ENCODE measurements at places on chromosomes 4 and X.

DNA sequence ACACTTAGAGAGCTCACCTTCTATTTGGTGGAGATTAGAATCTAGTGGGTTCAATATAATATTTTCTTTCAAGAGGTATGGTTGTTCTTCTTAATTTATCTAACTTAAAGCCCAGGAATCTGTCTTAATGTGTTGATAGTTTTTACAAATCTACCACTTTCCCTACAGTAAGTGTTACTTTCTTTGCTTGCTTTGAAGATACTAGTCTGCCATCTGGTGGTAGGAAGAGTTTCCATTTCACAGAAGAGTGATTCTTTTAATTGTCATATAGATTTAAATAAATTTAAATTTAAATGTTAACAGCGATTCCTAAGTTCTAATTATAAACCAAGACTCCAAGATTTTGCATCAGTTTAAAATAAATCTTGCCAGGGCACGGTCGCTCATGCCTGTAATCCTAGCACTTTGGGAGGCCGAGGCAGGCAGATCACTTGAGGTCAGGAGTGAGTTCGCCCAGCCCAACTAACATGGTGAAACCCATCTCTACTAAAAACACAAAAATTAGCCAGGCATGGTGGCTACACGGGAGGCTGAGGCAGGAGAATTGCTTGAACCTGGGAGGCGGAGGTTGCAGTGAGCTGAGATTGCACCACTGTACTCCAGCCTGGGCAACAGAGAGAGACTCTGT, 43.5 kb downstream of the NUDT9 start:
- no peak for DNase-seq

DNA sequence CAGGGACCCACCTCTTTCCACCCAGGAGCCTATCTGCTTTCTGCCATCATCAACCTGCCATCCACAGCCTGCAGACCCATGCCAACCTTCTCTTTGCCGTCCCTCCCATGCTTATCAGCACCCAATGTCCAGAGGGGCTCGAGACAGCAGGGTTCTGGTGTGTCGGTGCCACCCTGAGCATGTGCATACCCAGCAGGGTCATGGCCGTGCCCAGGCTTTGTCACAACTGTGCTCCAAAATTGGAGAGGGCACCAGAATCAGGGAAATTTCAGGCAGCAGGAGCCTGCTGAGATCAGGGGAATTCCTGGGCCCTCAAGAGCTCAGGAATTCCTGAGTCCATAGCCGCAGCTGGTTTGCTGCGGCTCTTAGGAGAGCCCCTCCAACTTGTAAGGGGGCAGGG, 330.6 kb downstream of the CCSER1 start:
- no peak for DNase-seq

- no peak for DNase-seq
Measured at GRCh38 chr4:62914758-62915157, 1494.5 kb downstream of the TECRL start.

GRCh38 chrX:78131117-78131516, 8.3 kb downstream of the TAF9B start:
- DNase-seq: no peak

GRCh38 chrX:55342533-55343501, 78.1 kb upstream of the PAGE3 start:
- DNase-seq: no peak

GRCh38 chr4:104971462-104971861, 175.2 kb upstream of the TET2 start:
- no peak for DNase-seq

GRCh38 chr4:94472056-94472826, 20.5 kb downstream of the PDLIM5 start:
- DNase-seq: no peak

DNA sequence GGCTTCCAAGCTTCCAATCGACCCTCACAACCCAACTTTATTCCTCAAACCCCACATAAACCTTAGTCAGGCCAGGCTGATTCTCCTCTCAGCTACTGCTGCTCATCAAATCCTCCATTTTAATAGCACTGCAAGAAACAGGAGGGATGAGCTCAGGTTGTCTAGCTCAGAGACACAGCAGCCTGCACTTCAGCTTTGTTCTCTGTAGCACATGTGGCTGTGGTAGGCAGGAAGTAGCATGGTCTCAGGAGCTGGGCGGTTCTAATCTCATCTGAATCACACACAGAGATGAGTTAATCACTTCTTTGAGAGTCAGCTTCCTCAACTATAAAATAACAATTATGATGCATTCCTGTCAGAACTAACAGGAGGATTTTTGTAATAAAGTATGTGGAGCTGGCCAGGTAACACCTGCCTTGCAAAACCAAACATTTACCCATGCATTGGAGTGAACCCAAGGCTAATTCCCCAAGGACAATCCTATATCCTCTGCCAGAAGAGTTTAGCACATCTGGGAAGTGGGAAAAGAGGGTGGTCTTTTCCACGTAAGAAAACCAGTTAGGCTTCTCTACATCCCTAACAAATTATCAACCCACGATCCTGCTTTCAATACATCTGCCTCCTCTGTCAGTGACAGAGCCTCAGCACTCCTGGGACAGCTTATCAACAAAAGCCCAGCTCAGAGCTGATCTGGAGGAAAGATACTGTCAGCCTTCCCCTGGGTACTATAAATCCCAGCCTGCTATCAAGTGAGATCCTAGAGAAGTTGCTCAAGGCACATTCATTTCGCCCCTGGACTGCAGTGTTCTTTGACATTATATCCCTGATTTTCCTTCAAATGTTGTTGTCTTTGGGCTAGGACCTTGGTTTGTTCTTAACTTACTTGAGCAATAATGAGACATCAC, 32.8 kb downstream of the ELOVL6 start:
- DNase-seq: peak; percentile 14

Measured in stimulated activated CD4-positive, alpha-beta T cell treated with anti-CD3 and anti-CD28 coated beads, TNF-alpha, amount 100 ng/mL, for 1 hour (primary cell).